ENCODE measurements at places on chromosomes 4 and X.

DNA sequence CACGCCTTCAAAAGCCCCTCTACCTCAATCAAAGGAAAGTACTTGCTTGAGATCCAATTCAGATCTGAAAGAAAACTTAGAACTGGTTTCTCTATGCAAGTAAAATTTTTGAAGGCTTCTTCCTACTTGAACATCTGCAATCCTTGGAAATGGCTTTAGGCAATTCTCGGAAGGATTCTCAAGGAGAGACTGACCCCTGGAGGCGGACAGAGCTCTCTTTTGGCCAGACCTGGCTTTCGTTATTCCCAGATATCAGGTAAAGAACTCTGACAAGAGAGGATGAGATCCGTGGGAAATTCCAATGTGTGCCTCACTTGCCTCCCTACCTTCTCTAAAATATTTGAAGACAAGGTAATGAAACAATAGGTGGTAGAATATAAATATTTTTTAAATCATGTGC lies 670.3 kb upstream of the FAM241A start:
- no peak for DNase-seq

DNA sequence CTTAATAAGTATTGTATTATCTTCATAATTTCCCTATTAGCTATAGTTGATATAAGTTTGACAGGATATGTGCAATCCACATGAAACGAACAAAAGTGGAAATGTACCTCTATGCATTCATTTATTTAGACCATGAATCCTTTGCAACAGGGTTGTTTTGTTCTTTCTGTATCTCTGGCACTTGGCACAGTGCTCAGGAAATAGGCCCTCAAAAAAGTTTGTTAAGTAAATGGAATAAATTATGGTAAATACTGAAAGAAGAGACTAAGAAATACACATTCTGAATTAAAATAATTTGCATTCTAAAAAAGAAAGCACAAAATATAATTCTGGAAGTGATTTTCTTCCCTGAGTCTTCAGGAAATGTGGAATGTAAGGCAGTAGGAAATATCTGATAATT lies 39.3 kb downstream of the TAPT1 start:
- no peak for DNase-seq

- no peak for DNase-seq
Observed at GRCh38 chr4:92299152-92299551, 4.6 kb upstream of the GRID2 start.

GRCh38 chr4:123706973-123707372 lies 310.4 kb downstream of the SPRY1 start:
- DNase-seq: no peak

DNA sequence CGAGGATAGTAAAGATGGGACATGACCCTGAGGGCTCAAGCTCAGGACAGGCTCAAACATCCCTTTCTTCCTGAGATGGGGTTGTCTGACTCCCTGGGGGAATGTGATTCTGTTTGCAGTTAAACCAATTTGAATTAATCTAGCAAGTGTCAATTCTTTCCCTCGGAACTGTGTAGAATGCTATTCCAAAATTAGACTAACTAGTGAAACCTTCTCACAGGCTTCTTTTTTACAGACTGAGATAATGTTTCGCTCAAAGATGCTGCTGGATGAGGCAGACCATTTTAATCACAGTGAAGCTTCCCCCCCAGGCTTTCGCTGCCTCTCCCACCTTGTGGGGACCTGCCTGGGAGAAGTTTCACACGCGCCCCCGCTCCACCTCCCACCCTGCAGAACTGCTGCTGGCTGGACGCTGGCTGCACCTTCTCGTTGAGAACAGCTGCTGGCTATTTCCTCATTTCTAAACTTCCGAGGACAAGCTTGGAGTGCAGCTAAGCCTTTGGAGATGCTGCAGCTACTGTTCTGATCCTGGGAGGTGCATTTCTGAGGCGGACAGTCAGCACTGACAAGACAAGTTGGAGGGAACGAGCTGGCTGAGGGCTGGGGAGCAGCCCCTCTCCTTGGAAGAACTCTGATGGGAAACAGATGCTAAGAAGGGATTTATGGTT lies 297.8 kb downstream of the RAPGEF2 start:
- DNase-seq: no peak

DNA sequence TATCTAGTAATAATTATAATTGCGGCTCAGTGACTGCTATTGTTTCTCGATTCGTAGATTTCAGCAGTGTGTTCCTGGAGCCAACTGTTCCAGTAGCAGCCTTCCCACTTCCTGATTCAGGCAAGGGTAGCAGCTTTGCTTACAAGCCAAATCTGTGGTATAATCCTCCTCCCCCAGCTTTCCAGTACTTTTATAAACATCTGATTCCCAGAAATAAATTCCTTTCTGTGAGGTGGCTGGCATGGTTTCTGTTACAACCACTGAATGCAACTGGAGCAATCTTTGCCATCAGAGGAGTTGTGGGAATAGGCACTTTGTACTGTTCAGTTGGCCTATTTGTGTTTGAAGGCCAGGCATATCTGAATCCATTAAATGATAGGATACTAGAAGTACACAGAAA lies 80.0 kb downstream of the GLRA3 start:
- no peak for DNase-seq

GRCh38 chr4:54813674-54814073 lies 155.9 kb downstream of the KIT start:
- no peak for DNase-seq

DNA sequence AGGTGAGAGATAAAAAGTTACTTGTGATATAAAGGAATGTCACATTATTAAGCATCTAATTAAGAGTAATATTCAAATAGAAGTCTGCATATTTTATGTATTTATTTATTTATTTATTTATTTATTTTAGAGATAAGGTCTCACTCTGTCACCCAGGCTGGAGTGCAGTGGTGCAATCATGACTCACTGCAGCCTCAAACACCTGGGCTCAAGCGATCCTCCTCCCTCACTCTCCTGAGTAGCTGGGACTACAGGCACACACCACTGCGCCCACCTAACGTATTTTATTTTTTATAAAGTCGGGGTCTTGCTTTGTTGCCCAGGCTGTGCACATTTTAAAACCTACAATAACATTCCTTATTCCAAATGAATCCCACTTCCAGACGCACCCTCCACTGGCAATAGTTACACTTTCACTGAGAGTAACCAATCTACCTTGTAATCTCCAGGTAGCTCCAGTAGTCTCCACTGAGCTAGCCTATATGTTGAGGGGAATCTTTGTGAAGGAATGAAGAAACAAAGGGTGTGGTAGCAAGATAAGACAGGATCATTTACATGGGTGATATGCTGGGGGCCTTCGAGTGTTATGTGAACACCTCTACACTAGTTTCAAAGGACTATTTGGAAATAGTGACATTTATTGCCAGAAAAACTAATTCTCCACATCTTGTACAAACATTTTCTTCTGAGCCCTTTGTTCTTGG lies 11.9 kb downstream of the SH3D19 start:
- no peak for DNase-seq

DNA sequence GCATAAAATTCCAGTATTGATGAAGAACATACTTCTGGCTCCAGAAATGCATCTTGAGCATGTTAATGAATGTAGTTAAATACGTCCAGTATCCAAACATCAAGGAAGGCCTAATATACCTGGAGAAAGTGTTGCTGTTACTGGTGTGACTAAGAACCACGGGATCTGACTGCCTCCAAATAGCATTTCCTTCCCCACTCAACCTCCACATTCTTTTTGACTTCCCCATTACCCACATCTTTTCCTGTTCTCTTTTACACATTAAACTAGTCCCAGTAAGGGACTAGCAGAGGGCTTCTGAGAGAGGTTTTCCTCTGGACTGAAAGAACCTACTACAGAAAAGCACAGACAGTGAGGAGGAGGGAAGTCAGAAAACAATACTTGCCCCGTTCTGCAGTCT lies 482.8 kb upstream of the HTR2C start:
- DNase-seq: no peak

DNA sequence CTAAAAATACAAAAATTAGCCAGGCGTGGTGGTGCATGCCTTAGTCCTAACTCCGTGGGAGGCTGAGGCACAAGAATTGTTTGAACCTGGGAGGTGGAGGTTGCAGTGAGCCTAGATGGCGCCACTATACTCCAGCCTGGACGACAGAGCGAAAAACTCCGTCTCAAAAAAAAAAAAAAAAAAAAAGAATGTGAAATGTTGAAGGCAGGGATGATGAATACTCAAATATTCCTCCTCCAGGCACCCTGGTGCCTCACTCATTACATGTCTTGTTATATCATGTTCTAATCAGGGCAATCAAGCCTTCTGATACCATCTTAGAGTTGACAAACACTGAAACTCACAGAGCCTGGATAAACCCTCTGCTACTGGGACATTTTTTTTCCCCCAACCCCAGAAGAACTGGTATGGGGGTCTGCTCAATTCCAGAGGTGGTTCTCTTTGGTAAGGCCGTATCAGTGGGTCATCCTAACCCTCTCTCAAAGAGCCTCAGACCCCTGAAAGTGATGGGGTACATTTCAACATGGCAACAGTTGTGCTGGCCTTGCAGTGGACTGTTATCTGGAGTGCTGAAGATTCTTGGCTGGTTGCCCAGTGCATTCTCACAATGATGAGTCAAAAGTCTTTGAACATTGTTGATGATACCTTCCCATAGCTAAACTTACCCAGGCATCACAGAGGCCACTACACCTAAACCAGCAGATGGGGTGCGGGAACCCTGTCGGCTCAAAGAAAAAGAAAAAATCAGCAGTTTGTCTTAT lies 2.4 kb upstream of the SH3KBP1 start:
- DNase-seq: no peak

DNA sequence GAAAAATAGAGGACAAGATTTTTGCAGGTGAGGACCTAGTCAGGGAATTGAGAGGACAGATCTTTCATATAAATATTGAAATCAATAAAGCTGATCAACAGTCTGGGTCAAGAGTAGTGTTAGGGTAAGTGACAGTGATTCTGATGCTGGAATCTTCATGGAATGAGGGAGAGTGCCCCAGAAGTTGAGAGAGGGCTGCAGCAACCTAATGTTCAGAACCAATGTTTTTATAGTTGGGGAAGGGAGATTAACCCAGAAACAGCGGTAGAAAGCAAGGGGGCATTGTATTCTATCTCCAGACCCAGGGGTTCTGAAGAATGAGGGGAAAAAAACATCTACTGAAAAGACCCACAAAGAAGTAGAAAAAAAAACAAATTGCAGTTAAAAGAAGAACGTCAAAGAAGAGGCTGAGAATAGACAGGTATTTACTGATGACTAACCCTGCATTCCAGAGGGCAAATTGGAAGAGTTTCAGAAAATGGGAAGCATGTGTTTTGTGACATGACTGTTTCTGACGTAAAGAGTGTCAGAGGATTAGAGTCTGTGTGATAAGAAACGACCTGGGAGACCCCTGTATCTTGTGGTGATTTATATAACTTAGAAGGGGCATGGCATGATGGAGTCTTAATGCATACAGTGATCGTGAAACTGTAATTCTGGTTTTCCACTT lies 819.6 kb upstream of the EPHA5 start:
- no peak for DNase-seq

DNA sequence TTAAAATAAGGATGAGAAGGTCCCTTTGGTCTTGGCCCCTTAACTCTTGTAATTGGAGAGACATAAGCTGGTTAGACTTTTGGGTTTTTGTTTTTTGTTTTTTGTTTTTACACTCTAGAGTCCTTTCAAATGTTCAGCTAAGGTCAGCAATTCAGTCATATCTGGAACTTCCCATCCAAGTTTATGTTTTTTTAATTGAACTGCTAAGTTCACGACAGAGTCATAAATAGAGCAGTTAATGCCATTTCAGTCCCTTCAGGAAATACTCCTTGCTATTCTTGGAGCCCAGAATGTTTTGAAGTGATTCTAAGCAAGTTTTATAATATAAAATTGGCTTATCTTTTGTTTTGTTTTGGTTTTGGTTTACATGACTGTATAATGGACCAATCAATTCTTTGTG lies 329.4 kb upstream of the PABPC4L start:
- no peak for DNase-seq

DNA sequence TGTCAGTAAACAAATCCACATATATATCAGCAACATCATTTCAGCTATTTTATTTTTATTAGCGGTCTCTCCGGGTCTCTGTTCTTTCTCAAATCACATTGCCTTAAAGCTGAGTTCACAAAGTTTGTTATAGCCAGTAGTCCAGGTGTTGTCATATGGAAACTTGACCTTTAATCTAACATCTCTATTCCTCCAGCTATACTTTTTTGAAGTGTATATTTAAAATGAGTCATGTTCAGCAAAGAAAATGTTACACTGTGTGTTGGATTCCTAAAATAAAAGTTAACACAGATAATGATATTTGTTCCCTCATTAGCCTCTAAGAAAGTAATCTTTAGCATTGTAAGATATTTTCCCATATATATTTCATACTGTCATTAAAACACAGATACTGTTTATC lies 63.6 kb downstream of the SMARCAD1 start:
- no peak for DNase-seq

DNA sequence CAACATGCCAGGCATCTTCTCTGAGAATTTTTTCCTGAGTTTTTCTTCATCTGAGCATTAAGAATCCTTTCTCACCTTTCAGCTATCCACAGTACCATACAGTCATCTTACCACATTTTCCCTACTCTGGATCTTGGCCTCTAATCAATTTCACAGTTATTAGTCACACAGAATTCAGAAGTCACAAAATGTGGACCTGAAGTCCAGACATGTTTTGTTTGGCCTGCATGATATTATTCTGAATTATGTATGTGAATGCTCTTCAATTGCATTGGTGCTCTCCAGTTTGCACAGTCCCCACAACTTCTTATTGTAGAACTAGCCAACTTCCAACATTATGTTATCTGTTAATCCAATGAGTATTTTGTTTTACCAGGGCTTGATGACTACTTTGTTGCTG lies 102.3 kb upstream of the GRIA3 start:
- DNase-seq: no peak

- DNase-seq: no peak
Observed at GRCh38 chr4:62898115-62898514, 1511.1 kb downstream of the TECRL start.

DNA sequence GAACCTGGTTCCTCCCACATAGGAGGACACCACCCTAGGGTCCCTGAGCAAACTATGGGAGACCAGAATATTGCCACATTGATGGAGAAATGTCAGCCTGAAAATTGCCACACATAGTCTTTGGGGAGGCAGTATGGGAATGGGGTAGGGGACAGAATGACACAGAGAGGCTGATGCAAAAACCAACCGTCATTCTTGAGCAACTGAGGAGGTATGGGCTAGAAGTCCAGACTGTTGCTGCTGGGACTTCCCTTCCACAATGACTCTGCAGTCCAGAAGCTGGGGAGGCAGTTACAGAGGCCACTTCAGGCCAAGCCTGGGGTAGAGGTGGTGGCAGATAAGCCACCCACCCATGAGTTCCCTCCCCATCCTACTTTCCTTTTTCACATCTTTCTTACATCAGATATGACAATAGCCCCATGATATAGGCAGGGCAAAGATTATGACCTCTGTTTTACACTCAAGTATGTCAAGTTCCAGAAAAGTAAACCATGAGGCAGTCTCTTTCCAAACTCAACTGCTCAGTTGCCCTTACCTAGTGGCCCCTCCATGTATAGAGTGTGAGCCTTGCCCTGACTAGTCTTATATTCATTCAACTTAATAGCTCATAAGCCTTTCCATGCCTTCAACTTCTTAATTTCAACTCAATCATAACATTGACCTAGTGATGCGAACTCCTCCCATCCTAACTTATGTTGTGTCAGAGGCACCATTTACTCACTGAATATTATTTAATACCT lies 41.7 kb downstream of the VSIG4 start:
- DNase-seq: no peak

- no peak for DNase-seq
Observed at GRCh38 chr4:132530861-132531260, 618.2 kb upstream of the PCDH10 start.
